D341Med (cell line): ENCODE measurements at places on chromosomes 11 and 22.
A peak's percentile ranks its signal among the peaks of the same experiment; 100 is the strongest.

DNA sequence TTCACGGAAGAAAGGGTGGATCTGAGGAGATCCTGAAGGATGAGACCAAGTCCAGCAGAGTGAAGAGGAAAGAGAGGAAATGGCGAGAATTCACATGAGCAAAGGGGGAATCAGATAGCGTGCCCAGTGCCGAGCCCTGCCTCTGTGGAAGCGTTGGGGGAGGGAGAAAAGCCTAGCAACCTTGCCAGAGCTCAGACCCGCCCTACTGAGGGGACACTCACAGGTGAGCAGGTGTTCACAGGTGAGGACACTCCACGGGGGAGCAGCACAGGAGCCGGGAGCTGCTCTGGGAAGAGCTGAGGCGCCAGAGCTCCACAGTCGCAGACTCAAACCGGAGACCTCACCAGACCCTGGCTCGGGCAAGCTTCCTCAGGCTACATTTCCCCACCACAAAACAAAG is 56.2 kb downstream of the MICAL3 start:
- no peak for DNase-seq

DNA sequence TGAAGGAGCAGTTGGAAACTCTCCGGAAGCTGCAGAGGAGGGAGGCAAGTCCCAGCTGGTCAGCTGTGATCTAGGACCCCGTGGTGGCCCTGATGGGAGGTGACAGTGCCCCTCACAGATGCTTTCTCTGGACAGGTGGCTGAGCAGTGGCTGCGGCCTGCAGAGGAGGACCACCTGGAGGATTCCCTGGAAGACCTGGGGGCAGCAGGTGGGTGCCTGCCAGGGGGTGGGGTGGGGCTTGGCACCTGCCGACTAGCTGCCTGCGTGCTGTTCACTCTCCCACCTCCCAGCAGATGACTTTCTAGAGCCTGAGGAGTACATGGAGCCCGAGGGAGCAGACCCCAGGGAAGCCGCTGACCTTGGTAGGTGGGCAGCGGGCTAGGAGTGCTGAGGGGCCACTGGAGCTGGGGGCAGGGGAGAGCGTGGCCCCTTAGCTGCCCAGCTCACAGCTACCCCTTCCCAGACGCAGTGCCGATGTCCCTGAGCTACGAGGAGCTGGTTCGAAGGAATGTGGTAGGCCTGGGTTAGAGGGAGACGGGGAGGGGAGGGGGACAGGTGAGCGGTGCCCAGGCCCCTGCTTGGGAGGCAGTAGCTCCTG is 3.1 kb downstream of the SCO2 start:
- DNase-seq, result peak; percentile 13

DNA sequence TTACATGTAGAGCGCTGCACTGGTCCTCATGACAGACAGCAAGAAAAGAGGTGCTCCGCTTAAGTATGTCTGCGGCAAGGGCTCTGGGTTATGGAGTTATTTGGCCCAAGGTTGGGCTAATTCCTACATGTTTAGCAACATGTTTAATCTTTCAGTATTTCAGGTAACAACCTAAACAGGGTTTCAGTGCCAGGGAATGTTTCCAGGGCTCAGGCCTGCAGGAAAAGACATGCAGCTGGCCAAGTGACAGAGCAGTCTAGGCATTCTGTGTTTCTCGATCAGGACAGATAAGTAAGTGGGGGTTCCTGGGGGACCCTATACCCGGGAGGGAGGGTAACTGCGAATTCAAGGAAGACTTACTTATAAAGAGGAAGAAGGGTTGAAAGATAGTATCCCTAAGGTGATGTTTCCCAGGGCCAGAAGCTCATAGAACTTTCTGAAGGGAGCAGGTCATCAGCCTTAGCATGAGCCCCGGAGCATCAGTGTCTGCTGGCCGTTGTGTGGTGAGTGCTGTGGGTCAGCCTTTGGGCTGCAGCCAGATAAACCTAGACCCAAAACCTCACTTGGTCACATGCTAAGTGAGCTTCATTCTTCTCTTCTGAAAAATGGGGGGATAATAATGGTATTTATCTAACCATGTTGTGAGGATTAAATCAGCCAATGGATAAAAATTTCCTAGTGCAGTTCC is 18.4 kb downstream of the KCNJ5 start:
- DNase-seq, result no peak

- no peak for DNase-seq
These were observed 45.6 kb upstream of the TENM4 start for GRCh38 chr11:79486242-79486984.

- DNase-seq, result no peak
These were observed 27.2 kb downstream of the GRAMD1B start for GRCh38 chr11:123457187-123457770.
